Left kidney (tissue), 8 donors: ENCODE measurements at places on chromosomes 5 and 9. TPM values are rescaled to one million over a fixed set of nuclear protein-coding genes. Genes with fewer than 3 reads are reported as not detected.

DNA sequence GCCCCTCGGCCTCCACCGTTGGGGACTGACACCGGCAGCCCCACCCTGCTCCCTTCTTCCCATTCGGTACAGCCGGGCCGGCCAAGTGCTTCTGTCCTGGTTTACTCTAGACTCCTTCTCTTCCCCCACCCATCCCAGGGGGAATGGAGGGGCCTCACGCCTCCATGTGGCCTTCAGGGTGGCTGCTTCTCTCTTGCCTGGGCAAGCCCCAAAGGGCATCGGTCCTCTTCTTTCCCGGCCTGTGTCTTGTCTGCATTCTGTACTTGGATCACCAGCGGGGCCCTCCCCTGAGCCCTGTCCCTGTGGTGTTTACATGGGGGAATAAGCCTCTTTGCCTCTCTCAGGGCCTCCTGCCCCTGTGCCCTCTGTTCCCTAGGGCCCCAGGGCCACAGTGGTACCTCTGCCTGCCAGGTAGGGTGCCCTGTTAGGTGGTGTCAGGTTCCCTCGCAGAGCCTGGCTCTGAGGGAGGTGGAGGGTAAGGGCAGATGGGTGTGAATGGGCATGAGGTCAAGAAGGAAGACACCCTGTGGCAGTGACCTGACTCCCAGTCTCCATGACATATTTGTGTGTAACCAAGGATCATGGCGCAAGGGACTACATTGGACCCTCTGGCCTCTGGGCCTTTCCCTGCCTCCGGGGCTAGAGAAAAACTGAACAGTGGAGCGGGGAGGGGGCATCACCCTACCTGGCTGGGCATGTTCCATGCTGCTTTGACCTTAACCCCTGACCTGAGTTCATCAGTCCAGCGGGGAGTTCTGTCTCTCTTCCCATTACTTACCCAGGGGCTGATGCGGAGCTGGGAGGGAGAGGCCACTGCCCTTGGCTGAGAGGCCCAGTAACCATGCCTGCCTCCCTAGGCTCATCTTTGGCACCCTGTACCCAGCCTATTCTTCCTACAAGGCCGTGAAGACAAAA lies 1.6 kb downstream of the REEP2 start:
- no peak for DNase-seq

- DNase-seq: no peak
Observed at GRCh38 chr9:29613773-29614172, 2040.5 kb upstream of the C9orf72 start.

DNA sequence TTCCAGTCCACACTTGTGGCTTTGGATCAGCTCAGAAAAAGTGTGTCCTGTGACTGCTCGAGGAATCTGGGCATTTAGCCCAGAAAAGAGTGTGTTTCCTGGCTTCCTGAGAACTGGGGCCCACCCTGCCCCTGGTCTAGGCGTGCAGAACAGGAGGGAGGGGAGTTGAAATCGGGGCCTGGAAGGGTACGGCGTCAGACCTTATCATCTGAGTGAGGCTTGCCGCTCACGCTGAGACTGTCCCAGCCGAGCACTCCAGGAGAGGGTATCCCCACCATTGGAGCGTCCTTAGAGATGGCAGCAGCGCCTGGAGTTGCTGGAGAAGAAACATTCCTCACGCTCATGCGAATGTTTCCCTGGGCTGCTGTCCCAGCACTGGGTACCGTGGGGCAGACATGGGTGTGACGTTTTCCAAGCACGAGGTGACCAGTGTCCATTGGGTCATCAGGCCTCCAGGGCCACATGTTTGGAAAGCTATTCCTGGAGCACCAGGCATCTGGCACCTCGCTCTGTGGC lies 22.5 kb downstream of the NEK6 start:
- peak; percentile 75 for DNase-seq

DNA sequence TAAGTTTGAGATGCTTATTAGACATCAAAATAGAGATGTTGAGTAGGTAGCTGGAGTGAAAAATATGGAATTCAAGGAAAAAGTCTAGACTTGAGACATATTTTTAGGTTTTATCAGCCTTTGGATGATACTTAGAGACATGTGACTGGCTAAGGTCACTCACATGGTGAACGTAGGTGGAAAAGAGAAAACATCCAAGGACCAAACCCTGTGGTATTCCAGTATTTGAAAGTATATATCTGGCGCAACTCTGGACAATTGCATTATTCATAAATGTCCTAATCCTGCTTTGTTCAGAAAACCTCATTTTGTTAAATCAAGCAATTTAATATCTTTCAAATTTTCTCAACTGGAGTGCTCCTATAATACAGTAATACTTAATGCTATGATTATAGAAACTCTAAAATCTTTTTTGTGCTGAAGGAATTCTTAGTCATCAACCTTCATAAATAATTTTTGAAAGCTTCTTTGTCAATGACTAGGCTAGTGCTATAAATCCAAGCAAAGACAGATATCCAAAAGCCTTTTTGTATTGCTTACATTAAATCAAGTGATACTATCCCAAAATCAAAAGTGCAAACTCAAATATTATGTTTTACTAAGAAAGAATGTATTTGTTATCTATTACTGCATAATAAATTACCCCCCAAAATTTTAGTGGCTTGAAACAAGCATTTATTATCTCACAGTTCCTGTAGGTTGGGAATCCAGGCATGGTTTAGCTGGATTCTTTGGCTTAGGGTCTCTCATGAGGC lies 452.0 kb downstream of the ENC1 start:
- no peak for DNase-seq

IL3 gene
- not detected for polyA plus RNA-seq

- no peak for DNase-seq
Observed at GRCh38 chr9:8648271-8648845, 848.8 kb upstream of the DMAC1 start.

- DNase-seq: peak; percentile 79
Observed at GRCh38 chr9:107484117-107484723, 5.3 kb downstream of the KLF4 start.

DNA sequence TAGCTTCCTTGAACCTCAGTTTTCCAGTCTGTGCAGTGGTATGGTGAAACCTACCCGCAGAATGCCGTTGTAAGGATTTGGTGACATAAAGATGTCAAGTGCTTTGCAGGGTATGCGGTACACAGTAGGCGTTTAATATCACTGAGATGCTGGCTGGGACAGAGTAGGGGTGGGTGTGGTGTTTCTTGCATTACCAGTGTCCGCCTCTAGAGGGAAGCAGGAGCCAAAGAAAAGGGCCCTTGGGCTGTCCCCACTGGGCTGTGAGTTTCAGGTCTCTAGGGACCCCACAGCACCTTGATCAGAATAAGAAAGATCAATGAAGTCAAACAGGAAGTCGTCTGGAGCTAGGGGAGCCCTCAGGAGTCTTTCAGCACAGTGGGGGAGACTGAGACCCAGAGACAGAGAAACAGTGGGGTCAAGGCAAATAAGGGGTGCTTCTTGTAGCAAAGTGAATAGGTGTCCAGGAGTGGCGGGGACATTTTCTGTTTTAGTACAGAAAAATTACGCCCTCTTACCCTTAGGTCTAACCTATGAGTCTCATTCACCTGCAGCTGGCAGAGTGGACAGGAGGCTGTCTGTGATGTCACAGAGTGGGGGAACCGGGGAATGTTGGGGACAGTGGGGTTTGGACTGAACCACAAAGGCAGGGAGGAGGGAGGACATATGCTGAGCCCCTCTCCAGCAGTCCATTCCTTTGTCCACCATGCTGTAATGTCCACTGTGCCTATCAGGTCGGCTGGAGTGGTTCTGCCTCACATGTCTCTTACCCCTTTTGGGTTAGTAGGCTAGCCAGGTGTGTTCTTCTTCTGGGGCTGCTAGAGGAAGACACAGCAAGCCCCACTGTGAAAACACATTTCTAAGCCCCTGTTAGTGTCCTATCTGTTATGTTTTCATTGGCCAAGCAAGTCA lies 4.7 kb upstream of the TEX53 start:
- DNase-seq: peak; percentile 20

SLC6A3 gene
- polyA plus RNA-seq: 0.60 TPM

- no peak for DNase-seq
Observed at GRCh38 chr5:35194635-35195471, 35.4 kb downstream of the PRLR start.

CTSV gene
- polyA plus RNA-seq: 32.0 TPM
